ENCODE measurements at places on chromosomes 13 and 19.

- DNase-seq: no peak
These were observed 2.5 kb downstream of the SLC1A6 start for GRCh38 chr19:14977128-14977527.

GRCh38 chr13:83935566-83935965 lies 53.3 kb upstream of the SLITRK1 start:
- no peak for DNase-seq

- no peak for DNase-seq
These were observed 81.6 kb downstream of the DACH1 start for GRCh38 chr13:71785361-71785760.

GRCh38 chr13:102589301-102589822 lies 7.4 kb upstream of the TPP2 start:
- DNase-seq: no peak

GRCh38 chr13:111650626-111651025 lies 330.2 kb downstream of the TEX29 start:
- DNase-seq: no peak

DNA sequence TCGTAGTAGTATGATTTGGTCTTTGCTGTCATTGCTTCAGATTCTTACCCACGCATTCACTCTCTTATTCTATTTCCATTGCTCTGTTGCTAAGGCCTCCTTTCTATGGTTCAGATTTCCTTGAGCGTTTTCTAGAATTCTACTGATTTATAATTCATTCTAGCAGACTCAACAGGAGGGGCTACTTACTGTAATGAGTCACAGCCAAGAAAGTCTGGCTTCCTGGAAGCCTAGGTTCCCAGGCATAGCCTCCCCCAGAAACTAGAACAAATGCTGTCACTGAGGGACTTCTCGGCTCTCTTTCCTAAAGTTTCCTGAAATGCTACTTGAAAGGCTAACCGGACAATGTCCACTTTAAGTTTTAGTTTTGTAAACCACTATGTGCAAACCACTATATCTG lies 47.7 kb upstream of the SPATA13 start:
- DNase-seq: no peak

Measured in C1 segment of cervical spinal cord (tissue), 14 donors.